ENCODE measurements at places on chromosomes 7 and 10. TPM values are rescaled to one million over a fixed set of nuclear protein-coding genes. Genes with fewer than 3 reads are reported as not detected.

Gene AKR1C8
- not detected for polyA plus RNA-seq

Gene SSC4D
- polyA plus RNA-seq, result 2.2 TPM

Gene C7orf57
- not detected for polyA plus RNA-seq

Gene FBXO24
- polyA plus RNA-seq, result 0.53 TPM

Gene ASAH2
- 0.31 TPM for polyA plus RNA-seq

Gene LRIT1
- not detected for polyA plus RNA-seq

Gene NKX1-2
- polyA plus RNA-seq, result 0.08 TPM

All from brain (organoid and tissue), 16 donors.